NCI-H1105 (cell line): ENCODE measurements at places on chromosomes 7 and 10.

GRCh38 chr7:156480671-156481070, 159.9 kb upstream of the RNF32 start:
- no peak for DNase-seq

- DNase-seq, result no peak
Measured at GRCh38 chr10:84329196-84329611, 815 bp downstream of the CCSER2 start.

DNA sequence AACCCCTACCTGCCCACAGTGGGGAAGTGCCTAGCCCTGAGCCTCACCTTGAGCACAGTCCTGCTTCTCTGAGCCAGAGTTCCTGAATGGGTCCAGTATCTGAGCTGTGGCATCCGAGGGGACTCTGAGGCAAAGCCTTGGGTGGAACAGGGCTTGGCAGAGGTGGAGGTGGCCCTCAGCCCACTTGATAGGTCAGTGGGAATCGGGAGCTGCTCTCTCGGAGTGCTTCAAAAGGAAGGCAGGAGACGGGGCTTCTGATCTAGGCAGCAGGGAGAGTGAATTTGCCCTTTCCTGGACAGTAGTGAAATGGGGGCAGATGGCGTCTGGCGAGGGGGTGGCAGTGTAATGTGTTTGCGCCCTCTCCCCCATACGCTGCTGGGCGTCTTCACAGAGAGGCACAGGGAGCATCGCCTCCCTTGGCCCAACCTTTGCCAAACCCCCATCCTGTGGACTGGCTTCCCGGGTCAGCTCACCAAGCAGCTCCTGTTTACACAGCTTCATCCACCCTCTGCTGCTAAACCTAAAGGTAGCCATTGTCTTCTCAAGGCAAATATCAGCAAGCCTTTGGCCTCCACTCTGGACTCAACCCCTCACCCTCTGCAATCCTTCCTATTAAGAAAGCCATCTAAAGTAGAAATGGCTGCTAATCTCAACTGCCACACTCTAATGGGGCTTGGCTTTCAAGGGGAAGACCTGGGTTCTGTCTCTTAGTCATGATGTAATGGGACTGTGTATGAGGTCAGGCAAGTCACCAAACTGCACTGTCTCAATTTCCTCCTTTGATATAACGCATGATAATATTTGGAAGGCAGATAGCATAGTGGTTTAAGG, 21.1 kb upstream of the VDAC2 start:
- no peak for DNase-seq

GRCh38 chr7:27661811-27662489, 733 bp downstream of the HIBADH start:
- DNase-seq, result no peak

- DNase-seq, result peak; percentile 75
Measured at GRCh38 chr7:31134246-31135188, 82.4 kb downstream of the ADCYAP1R1 start.

DNA sequence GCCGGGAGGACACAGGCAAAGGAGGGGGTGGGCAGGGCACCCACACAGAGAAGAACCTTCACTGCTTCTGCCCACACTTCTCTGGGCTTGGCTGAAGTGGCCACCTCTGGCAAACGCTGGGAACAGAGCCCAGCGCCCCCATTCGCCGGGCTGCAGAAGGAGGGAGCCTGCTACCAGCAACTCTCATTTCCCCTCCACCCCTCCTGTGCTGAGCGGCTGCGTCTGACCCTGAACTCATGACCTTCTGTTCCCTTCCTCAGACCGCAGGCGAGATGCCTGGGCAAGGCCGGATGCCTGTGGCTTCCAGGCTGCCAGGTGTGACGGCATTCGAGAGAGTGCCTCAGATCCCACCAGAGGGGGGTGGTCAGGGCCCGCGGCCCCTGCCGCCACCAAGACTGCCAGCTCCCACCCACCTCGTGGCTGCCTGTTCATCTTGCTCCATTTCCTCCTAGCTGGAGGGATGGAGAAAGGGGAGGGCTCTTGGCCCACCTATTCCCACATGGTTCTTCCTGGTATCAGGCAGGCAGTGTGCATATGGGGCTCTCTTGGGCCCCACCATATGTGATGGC, 19.8 kb downstream of the DNAJB12 start:
- DNase-seq, result no peak

DNA sequence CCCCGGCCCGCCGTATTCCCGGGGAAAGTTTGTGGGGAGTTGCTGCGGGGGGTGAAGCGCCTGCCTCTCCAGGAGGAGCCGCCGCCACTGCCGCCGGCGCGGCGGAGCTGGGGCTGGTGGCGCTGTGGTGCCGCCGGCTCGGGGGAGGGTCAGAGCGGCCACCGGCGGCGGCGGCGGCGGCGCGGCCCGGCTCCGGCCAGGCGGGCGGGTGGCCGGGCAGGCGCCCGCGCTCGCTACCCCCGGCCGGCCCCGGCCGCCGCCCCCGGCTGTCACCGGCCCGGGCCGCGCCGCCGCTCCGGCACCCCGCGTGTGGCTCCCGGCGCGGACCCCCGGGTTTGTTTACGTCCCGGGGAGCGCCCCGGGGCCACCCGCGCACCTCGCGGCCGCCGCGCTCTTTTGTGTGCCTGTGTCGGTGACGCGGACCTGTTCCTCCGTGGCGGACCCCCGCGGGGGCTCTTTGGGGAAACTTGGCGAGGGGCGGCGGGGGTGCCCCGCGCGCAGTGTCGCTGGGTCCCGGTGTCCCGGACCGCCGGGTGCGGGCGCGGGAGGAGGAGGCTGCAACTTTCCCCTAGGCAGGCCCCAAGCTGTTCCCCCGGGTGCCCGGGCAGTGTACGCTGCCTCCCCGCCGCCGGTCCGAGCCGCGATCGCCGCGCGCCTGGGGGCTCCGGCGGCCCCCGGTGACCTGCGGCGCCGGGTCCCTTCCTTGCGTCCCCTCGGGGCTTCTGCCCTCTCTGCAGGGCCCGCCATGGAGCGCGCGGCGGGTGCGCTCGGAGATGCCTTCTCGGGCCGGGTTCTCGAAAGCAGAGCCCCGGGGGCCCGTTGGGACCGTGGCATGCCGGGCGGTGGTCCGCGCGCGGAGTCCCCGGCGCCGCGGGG, 593 bp upstream of the CUX1 start:
- no peak for DNase-seq

DNA sequence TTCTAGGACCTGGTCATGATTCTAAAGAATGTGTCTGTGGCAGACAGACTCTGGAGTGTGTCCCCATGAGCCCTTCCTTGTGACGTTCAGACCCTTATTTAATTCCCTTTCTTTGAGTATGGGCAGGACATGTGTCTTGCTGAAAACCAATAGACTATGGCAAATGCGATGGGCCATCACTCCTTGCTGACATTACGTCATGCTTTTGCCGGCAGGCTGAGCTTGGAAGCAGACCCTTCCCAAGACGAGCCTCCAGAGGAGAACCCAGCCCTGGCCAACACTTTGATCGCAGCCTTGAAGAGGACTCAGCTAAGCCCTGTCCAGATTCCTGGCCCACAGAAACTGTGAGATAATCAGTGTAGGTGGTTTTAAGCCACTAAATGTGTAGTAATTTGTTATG, 18.4 kb upstream of the TMEM236 start:
- DNase-seq, result no peak

DNA sequence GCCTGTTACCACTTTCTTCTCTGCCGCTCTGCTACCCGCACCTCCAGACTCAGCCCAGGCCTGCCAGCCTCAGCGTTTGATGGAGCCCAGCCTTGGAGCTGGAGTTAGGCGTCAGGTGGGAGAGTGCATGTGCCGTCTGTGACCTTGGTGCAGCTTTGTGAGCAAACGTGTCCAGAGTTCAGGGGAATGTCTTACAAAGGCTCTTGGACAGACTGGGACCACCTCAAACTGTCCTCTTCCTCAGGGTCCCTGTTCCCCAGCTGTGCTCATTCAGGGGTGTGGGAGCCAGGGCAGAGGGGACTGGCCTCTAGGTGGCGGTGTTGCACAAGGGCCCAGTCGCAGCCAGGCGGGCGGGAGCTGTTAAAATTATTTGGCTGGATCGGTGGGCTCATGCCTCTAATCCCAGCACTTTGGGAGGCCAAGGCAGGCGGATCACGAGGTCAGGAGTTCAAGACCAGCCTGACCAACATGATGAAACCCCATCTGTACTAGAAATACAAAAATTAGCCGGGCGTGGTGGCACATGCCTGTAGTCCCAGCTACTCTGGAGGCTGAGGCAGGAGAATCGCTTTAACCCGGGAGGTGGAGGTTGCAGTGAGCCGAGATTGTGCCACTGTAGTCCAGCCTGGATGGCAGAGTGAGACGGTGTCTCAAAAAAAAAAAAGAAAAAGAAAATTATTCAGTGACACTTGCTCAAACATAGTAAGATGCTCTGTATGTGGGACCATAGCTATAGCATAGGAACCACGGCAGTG, 89.2 kb downstream of the ADCY1 start:
- no peak for DNase-seq

- DNase-seq, result no peak
Measured at GRCh38 chr7:21357151-21358097, 70.5 kb upstream of the SP4 start.

- no peak for DNase-seq
Measured at GRCh38 chr7:23418046-23418445, 52.2 kb downstream of the IGF2BP3 start.

GRCh38 chr7:131504157-131504899, 52.1 kb downstream of the PODXL start:
- no peak for DNase-seq

DNA sequence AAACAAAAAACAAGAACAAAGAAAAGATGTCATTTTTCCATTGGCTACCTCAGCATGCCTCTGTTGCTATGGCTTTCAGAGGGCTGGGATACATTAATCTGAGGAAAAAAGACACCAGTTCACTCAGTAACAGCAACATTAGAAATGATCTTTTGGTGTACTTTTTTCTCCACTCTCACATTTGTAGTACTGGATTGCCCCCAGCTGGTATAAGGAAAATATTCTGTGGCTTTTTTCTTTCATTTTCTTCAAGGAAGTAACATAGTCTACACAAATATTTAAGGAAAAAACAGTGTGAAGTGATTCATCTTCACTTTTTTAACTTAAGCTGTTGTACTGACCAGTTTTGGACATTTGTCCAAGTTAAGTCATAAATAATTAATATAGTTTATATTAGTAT, 482.3 kb downstream of the SORCS1 start:
- DNase-seq, result no peak

GRCh38 chr7:50588937-50589336, 23.7 kb upstream of the DDC start:
- DNase-seq, result no peak

GRCh38 chr10:67722113-67722512, 26.1 kb upstream of the CTNNA3 start:
- no peak for DNase-seq

GRCh38 chr7:105596866-105597265, 15.6 kb upstream of the EFCAB10 start:
- no peak for DNase-seq
